ENCODE measurements at places on chromosomes 13 and 19.

DNA sequence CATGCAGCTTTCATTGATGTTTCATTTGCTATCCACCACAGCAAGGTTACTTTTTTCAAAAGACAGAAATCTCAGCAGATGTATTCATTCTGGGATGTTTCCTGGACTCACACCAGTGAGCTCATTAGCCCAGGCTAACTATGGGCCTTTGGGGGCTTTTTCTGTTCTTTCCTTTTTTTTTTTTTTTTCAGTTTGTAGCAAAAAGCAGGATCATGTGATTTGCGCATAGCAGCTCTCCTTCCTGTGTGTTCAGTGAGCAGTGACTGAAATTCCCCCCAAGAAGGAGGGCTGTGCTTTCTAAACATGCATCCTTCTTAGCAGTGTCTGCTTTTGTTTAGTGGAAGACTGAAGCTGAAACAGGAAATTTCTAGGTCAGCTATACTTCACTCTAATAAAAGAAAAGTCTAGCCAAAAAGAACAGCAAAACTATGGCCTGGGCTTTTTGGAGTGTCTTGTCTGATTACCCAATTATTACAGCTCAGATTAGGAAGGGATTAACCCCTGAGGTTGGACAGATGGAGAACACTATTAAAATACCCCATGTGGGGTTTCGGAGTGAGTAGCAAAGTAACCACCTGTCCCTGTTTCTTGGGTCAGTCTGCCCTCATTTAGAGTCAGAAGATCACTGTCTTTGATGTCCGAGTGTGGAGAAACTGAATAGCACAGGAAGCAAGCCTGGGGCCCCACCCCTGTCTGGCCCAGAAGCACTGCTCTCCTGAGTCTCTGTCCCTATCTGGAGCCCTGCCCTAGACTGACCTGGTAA, 8.9 kb upstream of the AMER2 start:
- no peak for DNase-seq

DNA sequence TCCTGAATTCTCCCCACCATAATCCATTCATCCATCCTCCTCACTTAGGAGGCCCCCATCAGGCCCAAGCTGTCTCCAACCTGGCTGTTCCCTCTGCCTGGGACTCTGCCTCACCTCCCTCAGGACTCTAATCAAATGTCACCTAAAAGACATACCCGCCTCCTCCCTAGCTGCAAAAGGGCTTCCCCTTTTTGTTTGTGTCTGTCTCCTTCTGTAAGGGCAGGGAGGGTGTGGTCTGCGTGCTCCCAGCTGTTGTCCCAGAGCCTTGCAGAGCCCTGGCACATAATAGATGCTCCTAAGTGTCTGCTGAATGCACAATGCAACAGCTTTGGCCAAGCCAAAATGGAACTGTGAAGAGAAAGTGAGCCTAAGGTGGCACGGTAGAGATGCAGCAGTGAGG, 4.4 kb downstream of the TRIR start:
- no peak for DNase-seq

- no peak for DNase-seq
Measured at GRCh38 chr19:3153286-3154230, 17.7 kb downstream of the GNA15 start.

DNA sequence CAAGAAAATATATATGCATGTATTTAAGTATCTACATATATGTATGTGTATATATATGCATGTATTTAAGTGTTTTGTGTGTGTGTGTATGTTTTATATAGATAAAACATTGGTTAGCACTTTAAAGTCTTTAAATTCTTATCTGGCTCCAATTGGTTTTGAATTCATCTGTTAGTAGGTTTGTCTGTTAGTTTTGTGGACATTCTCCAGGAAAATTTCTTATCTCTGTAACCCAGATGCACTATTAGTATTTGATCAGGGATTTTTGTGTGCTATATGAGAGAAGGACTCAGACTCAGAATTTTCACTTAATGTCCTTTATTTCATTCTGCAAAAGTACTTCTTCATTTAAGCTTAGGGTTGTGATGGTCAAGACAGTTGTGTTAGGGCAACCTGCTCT, 103.1 kb downstream of the ITGBL1 start:
- DNase-seq, result no peak

DNA sequence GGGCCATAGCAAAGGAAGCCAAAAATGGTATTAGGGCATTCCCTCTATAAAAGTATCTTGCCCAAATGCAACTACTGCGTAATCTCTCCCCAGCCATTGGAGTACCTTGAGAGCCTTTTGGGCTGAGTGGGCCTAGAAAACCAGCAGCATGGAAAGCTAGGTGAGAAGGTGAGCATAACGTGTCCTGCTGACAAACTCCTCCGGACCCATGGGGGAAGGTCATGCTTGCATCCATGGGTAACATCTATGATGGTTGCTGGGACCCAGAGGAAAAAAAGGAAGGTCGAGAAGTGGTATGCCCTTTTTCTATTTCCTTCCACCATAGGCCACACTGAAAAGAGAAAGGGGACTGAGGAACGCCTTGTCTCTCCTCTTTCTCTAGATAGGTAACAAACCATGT, 57.4 kb downstream of the ZNF728 start:
- DNase-seq, result no peak
